NCI-H446 treated with DMSO at 0.1 percent for 48 hours (cell line): ENCODE measurements at places on chromosomes 6 and 20.

DNA sequence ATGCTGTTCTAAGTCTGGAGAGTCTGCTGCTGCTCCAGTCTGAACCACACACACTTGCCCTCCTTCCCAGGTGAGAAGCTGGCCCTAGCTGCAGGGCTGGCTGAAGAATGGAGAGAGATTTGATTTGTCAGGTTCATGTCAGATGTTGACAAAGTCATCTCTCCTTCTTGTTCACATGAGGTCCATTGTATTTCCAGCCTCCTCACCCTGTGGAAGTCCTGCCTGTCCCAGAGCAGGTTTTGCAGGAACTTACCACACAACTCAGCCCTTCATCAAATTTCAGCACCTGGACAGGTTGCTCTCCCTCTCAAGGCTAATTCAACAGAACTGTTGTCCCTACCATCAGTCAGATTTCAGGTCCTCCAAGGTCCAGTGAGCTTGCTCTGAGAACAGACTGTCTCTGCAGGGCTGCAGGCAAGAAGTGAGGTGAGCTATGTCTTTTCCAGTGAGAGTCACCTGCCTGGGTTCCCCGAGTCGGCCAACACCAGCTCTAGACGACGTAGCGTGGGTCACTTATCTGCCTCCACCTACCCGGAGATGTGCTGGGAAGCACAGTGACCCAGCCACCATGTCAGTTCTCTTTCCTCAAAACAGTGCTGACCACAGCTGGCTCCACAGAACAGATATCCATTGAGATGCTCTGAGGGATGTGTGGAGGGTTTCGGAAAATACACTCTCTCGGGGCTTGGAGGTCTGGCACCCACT is 58.0 kb upstream of the CD93 start:
- DNase-seq, result no peak

GRCh38 chr6:7087066-7087465 is 20.7 kb upstream of the RREB1 start:
- no peak for DNase-seq

GRCh38 chr6:138088326-138088762 is 18.9 kb downstream of the PERP start:
- DNase-seq, result no peak

DNA sequence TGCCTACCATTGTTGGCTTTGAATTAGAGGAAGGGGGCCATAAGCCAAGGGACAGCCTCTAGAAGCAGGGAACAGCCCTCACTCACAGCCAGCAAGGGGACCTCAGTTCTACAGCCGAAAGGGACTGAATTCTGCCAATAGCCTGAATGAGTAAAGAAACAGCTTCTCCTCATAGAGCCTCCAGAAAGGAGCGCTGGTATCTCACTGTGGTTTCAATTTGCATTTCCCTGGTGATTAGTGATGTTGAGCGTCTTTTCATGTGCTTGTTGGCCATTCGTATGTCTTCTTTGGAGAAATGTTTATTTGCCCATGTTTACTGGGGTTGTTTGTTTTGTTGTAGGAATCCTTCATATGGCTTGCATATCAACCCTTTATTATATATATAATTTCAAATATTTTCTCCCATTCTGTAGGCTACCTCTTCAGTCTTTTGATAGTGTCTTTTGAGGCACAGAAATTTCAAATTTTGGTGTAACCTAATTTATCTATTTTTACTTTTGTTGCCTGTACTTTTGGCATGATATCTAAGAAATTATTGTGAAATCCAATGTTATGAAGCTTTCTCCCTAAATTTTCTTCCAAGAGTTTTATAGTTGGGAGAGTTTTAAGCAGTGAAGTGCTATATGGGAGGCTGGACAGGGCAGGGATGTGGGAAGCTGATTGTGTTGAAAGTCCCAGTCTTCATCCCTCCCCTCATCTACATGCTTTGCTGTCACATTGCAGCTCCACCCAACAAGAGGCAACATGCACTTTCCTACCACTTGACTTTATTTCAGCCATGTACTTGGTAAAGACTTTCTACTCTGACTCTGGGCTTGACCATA is 82.3 kb upstream of the SHLD1 start:
- DNase-seq, result no peak

- no peak for DNase-seq
Measured at GRCh38 chr6:134458857-134459657, 141.1 kb upstream of the SGK1 start.

- no peak for DNase-seq
Measured at GRCh38 chr6:25431975-25432307, 152.8 kb downstream of the CARMIL1 start.

DNA sequence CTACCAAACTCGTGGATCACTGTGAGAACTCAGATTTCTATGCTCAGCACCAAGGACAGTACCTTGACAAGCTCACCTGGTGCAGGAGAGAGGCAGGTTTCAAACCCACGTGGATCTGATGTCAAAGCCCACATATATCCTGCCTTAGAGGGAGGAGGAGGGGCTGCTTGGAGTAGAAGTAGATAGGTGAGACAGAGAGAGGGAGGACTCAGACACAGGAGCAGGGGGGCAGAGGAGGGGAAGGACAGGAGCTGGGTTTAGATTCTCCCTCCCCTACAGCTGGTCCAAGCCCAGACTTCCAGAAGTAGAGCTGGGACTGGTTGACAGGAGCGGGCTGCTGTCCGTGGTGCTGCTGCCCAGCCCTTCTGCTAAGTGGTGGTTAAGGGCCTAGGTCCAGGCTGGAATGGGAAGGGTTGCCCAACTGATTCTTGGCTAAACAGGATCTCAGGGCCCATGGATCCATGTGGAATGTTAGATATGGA is 77.5 kb downstream of the CDH22 start:
- no peak for DNase-seq

DNA sequence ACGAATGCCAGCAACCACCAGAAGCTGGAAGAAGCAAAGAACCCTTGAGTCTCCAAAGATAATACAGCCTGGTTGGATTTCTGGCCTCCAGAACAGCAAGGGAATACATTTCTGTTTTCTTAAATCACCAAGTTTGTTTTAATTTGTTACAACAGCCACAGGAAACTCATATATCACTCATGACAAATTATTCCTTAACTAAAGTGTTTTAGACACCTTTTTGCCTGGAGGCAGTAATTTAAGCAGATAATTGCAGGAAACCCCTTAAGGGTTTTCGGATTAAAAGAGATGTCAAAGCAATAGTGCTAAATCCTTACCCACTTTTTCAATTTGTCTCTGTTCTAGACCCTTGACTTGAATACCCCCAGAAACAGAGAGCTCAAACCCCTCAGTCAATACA is 1050.0 kb downstream of the EPHA7 start:
- no peak for DNase-seq

DNA sequence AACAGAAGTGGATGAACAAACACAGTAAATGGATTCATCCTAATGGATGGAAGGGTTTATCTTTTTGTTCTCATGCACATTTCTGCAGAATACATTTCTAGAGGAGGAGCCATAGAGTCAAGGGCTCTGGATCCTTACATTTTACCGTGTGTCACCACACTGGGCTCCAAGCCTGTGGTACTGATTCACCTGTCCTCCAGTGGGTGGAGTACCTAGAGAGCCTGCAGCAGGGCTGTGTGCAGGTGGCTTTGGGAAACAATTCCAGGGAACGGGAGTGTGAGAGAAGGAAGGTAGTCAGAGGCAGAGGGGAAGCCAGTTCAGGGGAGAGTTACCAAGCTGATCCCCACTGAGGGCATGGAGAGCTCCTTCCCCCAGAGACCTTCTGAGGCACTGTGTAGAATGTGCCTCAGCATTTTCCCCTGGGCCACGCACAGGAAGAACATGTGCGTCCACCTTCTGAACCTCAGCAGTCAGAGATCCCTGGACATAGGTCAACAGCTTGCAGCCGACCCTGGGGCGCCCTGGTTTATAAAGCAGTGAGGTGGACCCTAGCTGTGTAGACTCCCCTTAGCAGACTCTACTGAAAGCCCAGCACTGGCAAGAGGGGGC is 85.3 kb upstream of the SLC22A23 start:
- no peak for DNase-seq

DNA sequence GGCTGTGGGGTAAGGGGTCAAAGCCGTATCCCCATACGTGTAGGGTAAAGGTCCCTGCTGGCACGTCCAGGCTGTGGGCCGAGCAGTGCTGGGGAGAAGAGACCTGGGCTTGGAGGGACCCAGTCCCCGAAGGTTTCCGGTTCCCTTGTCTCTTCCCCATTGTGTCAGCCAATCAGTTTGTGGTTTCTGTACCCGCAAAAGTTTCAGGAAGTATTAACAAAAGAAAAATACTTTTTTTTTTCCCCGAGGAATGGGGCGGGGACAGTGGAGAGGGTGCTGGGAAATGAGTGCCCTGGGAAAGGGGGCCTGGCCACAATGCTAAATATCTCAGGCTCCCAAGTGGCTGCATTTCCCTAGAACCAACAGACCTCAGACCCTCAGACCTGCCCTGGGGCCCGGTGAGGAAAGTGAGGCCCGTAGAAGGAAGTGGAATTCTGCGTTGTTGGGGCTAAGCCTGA is 15.2 kb upstream of the AMD1 start:
- DNase-seq, result no peak

- no peak for DNase-seq
Measured at GRCh38 chr20:8234580-8234979, 102.5 kb downstream of the PLCB1 start.

DNA sequence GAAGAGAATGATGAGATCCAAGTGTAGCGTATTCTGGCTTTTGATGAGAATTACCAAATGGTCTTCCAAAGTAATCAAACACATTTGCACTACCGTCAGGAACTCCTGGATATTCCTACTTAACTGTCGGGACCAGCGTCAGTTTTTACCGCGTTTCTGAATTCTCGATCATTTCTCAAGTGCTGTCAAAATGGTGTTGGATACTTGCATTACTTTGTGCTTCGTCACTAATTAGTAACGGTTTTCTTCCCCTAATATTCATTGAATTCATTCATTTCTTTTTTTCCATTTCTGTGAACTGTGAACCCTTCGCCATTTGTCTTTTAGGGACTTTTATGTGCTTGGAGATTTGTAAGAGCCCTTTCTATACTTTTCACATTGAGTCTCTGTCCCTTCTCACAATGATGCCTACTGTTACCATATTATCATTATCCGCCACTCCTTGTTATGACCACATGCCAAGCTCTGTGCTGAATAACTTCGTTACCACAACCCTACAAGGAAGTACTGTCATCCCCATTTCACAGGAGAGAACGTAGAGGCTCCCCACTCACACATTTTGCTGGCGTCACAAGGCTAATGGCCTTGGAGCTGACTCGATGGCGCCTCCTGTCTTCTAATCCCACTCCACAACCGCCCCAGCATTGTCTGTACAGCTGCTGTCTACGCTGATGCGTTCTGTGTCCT is 74.2 kb upstream of the QKI start:
- no peak for DNase-seq

GRCh38 chr20:49545572-49545971 is 22.4 kb downstream of the PTGIS start:
- no peak for DNase-seq

DNA sequence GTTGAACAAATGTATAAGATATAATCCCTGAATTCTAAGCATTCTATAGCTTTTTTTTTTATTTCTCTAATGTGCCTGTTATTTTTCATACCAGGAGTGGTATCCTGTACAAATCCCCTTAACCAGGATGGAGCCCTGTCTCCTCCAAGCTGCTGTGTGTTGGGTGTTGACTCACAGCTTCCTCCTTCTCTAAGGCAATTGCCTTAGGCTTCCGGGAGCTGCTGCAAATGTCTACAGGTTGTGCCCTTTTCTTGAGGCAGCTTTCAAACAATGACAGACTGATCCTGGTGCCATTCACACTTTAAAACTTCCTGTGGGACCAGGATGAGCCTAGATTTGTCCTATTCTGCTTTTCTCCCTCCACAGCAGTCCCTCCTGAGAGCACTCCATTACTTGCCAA is 173.2 kb downstream of the BTBD3 start:
- no peak for DNase-seq

DNA sequence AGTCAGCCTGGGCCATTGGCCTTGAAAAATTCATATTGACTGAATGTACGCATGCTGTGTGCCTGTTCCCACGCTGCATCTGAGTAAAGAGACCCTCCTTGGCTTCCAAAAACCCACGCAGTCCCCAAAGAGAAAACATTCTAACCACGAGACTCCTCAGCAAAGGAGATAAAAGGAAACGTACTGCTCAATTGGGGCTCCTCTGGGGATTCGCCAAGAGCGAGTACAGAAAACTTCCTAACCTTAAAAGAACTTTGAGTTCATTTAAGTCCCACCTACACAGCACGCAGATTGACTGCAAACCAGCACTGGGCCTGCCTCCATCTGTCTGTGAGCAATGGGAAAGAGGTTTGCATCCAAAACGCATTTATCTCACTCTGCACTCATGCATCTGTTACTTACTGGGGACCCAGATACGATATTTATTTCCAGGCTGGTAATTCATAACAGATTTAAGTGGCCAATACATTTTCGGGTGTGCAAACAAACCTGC is 505.9 kb upstream of the CHD6 start:
- no peak for DNase-seq

- no peak for DNase-seq
Measured at GRCh38 chr6:74366634-74367033, 670.6 kb downstream of the CD109 start.

GRCh38 chr6:158023597-158023939 is 41.9 kb downstream of the SYNJ2 start:
- DNase-seq, result no peak

GRCh38 chr6:5534643-5535042 is 273.3 kb downstream of the FARS2 start:
- no peak for DNase-seq

GRCh38 chr6:148602136-148602535 is 144.7 kb upstream of the UST start:
- DNase-seq, result no peak

- DNase-seq, result no peak
Measured at GRCh38 chr6:12110523-12111362, 98.6 kb downstream of the HIVEP1 start.

DNA sequence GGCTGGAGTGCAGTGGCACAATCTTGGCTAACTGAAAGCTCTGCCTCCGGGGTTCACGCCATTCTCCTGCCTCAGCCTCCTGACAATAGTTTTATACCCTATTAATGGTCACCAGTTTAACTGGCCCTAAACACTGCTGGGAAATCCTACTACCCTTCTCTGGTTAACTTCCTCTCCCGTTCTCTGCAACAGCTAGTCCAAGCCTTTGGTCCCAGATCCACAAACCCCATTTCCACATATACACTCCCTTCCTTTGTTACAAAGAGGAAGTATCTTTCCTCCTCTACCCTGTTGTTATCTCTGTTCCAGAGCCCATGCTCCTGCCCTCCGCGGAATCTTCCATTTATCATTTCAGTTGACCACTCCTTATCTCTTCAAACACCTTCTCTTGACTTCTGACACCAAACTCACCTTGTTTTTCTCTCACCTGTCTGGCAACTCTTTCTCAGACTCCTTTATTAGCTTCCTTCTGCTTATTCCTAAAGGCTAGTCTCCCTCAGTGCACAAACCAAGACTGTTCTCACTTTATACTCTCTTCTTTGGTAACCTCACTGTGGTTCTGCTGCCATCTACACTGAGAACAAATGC is 25.0 kb upstream of the TBC1D22B start:
- no peak for DNase-seq

- DNase-seq, result no peak
Measured at GRCh38 chr6:169677096-169677495, 24.7 kb downstream of the WDR27 start.
